ENCODE measurements at places on chromosomes 7 and 10.

GRCh38 chr7:131106681-131107336 is 220.9 kb upstream of the MKLN1 start:
- DNase-seq, result peak; percentile 49

DNA sequence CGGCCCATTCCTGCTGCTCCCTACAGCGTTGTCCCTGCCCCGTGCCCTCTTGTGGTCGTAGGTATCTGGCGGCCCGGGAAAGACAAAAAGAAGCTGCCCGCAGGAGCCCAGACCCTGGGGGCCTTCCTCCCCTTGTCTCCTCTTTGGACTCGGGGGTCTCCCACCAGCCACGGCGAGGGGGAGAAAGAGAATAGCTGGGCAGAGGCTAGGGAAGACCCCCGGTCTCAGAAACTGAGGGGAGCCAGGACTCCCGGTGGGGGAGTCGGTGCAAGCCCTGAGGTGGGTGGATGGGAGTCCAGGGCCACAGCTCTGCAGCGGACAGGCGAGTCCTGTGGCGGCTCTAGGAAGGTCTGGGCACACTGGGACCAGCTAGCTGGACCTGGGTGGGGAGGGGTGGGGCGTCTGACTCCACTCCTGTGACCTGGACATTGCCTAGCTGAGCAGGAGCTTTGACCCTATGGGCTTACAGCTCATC is 1.3 kb upstream of the SH2D4B start:
- no peak for DNase-seq

DNA sequence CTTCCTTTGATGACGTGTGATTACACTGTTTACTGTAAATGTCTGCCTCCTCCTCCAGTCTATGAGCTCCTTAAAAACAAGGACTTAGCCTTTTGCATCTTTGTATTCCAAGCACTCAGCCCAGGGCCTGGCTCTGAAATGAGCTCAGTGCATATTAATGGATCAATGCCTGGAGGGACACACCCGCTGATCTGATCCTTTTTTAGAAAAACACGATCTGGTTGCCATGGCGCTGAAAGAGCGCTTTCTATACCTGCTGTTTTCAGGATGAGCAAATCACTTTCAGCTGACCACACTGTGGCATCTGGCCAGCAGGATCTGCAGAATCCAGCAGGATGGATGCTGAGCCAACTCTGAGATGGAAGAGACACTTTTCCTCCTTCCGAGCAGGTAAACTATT is 37.8 kb upstream of the GARS1 start:
- no peak for DNase-seq

GRCh38 chr10:131273476-131273875 is 38.0 kb downstream of the TCERG1L start:
- no peak for DNase-seq

- DNase-seq, result no peak
Measured at GRCh38 chr7:29041991-29042390, 83.9 kb upstream of the TRIL start.

- DNase-seq, result peak; percentile 11
Measured at GRCh38 chr7:139523199-139523941, at the start of gene CLEC2L. CLEC2L (plus strand) TSS chr7:139523685; CDS start chr7:139523928, 243 bp downstream.

DNA sequence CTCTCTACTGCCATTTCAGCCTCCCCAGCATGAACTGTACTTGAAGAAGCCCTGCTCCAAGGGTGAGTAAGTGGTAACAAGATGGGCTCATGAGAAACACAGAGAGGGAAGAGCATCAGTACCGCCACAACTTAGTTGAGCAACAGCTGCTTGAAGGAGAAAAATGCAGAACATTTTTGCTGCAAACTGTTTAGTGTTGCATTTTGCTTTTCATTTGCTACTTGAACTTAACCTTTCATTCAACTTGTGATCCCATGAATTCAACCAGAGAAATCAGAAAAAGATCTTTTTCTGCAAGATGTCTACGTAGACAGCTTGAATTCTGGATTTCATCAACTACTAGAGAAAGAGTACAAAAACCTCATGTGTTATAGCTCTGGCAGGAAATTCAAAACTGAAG is 40.7 kb downstream of the ANK3 start:
- no peak for DNase-seq

- DNase-seq, result no peak
Measured at GRCh38 chr10:86368987-86369386, 2.4 kb upstream of the GRID1 start.

DNA sequence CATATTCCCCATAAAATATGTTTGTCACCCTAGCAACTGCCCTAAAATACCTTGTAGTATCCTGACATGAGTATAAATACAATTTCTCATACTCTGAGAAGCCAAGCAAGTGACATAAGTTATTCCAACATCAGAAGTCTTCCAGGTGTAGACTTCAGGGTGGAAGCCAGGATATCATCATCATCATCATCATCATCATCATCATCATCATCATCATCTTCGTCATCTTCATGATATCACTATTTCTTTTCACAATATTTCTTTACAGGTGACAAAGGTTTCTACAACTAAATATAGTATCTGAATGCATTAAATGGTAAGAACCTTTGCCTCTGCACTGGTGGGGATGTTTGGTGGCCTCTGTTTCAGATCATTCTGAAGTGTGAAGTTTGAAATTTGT is 10.0 kb upstream of the GPR141 start:
- DNase-seq, result no peak

GRCh38 chr7:81926-82756 is 110.2 kb upstream of the FAM20C start:
- no peak for DNase-seq

DNA sequence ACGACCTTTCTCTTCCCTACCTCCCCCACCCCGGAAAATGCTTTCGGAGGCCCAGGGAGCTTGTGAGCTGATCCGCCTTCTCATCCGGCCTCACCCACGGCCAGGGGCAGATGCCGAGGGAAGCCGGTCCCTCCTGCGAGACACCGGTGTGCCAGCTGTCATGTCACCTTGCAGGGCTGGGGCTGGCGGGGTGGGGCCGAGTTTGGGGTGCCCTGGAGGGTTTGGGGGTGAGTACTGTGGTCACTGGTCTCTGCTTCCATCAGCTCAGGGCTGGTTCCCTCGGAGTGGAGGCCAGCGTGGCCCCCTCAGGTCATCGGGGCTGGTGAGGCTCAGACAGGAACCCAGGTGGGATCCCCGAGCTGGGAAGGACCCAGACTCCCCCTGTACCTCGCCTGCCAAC is 48.7 kb downstream of the RCC1L start:
- no peak for DNase-seq

DNA sequence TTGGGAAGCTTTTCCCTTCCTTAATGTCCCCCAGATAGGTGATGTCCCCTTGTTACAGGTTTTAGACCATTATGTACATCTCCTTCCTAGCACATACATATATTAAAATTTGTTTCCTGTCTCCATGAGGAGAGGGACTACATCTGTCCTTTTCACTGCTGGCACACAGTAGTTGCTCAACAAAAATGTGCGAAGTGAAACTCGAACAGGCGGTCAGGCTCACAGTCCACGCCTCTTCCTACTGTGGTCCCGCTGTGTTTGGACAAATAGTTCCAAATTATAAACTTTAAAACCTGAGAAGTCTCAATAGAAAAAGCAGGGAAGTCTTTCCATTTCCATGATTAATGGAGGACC is 1.2 kb upstream of the HHEX start:
- DNase-seq, result no peak

- no peak for DNase-seq
Measured at GRCh38 chr7:44769776-44770294, 21.2 kb downstream of the ZMIZ2 start.

GRCh38 chr7:35780070-35780469 is 20.8 kb upstream of the SEPTIN7 start:
- DNase-seq, result no peak

GRCh38 chr7:47423196-47423595 is 158.7 kb downstream of the TNS3 start:
- no peak for DNase-seq

DNA sequence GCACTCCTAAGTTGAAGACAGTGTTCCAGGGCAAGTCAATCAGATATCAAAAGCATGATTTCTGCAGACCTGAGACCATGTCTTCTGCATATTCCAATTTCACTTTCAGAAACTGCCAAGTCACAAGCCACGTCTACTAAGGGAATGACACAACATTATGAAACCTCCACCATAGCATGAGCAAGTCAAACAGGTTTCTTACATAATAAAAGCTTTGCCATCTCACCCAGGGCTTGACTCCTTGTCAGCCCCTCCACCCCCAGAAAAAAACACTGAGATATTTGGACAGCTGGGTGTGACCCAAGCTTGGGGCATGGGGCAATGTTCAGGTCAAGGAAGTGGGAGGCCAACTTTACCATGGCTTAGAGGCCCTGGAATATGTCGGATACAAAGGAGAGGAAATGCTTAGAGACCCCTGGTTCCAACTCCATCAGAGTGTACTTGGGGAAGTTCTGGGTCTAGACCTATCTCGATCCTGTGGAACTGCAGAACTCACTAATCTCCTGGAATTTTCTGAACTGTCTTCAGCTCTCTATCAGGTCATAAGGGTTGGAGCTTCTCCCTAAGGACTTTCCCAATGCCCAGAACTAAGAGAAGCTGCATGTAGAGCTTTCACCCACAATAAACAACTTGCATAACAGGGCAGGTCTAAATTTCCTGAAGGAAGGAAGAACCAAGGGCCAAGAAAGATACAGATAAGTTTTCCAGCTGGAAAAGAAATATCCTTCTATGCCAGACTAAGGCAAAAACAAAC is 80.6 kb upstream of the NAMPT start:
- no peak for DNase-seq

DNA sequence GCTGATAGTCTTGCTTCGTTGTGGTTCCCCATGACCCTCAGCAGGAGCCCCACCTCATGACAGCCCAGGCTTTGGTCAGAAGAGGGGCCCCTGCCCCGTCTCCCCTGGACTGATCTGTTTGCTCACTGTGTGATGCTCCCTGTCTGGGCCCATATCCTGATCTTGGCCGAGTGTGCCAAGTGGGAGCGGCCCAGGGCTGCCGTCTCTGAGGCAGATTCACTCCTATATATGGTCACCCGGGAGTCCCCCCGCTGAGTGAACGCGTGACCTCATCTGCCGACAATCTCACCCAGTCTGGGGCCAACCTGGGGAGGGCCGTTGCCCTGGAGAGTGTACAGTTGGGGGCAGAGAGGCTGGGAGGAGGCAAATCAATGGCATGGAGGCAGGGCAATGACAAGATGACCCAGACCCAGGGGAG is 34.5 kb downstream of the PPIF start:
- no peak for DNase-seq

DNA sequence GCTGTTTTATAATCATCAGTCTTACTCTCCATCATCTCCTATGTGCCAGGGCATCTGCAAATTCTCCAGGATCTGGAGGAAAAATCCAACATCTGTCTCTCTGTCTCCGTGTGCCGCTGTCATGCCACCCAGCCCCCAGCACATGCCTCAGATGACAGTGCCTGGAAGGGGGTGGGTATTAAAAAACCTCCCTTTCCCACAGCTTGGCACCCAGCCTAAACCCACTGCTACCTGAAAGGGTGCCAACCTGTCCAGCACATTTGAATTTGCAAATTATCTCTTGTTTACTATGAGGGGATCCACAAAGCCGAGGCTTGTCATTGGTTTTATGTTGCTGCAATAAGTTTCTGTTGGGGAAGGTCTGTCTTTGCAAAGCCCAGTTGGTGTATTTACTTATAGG is 73.1 kb downstream of the EMX2 start:
- no peak for DNase-seq

DNA sequence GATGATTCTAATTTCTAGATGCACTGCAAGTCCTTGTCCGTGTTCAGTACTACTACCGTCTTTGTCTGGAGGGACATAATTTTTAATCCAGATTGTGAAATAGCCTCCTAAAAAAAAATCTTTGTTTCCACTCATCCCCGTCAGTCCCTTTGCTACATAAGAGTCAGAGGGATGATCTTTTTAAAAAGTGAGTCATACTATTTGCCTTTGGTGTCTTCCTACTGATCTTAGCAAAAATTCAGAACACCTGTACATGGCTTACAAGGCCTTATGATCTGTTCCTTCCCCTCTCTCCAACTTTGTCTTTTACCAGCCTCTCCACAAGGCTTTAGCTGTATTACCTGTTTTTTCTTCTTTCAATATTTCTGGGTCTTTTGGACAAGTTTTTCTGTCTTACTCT is 173.5 kb downstream of the MLLT10 start:
- DNase-seq, result no peak

DNA sequence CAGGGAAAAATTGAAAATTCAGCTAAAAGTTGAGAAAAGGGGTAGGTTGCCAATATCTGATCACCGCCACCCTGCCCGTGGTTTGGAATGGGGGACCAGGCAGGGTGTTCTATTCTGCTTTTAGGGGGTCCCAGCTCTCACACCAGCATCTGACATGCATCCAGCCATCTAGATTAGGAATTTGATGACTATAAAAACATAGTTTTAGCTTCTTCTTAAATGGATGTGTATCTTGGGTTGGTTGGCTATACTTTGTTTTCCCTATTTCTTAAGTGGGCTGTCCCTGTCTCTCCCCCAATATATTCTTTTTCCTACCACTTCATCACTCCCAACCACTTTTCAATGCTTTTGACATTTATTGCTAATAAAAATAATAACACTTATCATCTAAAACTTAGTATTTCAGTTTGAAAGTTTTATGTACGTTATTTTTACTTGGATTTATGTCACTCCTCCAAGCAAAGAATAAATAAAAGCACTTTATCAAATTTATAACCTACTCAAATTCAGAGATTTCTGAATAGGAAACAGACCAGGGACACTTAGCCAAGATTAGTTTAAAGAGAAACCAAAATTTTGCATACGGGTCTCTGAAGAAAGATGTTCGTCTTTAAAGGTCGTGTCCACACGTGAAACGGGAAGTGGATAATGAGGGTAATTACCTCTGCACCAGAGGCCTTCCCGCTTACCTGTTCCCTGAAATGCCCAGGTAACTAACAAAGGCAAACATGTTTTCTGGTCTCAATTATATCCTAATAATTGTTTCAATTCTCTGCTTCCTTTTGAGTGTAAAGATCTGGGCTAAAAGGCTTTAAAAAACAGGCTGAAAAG is 233.2 kb upstream of the AUTS2 start:
- no peak for DNase-seq

- no peak for DNase-seq
Measured at GRCh38 chr7:73900286-73900685, 39.3 kb downstream of the TMEM270 start.

DNA sequence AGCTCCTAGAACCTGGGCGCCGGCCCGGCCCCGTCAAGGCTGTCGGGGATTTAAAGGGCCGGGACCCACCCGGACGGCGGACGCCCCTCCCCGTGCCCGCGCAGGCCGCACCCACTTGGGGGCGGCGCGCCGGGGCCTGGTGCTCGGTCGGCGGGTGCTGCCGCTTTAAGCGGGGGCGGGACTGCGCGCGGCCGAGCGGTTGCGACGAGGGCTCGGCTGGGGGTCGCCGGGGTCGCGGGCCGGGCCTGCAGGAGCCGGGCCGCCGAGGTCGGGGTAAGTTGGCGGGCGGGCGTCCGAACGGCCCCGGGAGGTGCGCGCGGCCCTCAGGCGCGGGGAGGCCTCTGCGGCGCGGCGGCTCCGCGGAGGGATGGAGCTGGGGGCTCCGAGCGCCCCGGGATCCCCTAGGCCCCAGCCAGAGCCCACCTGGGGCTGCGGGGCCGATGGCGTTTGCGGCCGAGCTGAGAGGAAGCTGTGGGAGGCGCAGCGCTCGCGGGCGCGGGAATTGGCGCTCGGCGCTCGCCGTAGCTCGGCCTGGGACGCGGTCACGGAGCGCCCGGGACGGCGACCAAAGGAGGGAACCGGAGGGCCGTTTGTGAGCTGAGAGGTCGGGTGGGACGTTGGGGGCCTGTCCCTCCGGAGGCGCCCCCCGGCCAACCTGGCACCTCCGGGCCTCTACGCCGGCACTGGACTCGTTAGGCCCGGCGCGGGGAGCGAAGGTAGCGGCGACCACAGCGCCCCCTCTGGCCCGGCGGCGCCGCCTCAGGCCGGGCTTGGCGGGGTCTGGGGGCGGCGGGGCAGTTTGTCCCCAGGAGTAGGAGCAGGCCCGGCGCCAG is at the start of gene TRRAP:
TRRAP (plus strand) TSS at position 168 of the 833 bp plus-strand sequence. CDS start 2,619 bp downstream, outside the sequence.
- DNase-seq, result peak; percentile 81

- DNase-seq, result peak; percentile 62
Measured at GRCh38 chr10:114470956-114471905, 66.9 kb upstream of the AFAP1L2 start.

Data from stimulated activated CD4-positive, alpha-beta T cell treated with anti-CD3 and anti-CD28 coated beads, Interleukin-4, amount 100 ng/mL, for 1 hour (primary cell).